ENCODE measurements at places on chromosomes 13 and 19.

GRCh38 chr13:39618561-39618960 is 15.6 kb upstream of the LHFPL6 start:
- no peak for DNase-seq

GRCh38 chr19:30334841-30335240 is 37.3 kb upstream of the ZNF536 start:
- no peak for DNase-seq

- DNase-seq = no peak
Measured at GRCh38 chr13:73933795-73934194, 200.4 kb downstream of the KLF12 start.

- DNase-seq = no peak
Measured at GRCh38 chr19:41795031-41795461, 1.3 kb upstream of the CEACAM3 start.

- no peak for DNase-seq
Measured at GRCh38 chr13:61727767-61728166, 312.1 kb upstream of the PCDH20 start.

GRCh38 chr19:7550169-7550770 is 14.8 kb downstream of the PNPLA6 start:
- DNase-seq = no peak

DNA sequence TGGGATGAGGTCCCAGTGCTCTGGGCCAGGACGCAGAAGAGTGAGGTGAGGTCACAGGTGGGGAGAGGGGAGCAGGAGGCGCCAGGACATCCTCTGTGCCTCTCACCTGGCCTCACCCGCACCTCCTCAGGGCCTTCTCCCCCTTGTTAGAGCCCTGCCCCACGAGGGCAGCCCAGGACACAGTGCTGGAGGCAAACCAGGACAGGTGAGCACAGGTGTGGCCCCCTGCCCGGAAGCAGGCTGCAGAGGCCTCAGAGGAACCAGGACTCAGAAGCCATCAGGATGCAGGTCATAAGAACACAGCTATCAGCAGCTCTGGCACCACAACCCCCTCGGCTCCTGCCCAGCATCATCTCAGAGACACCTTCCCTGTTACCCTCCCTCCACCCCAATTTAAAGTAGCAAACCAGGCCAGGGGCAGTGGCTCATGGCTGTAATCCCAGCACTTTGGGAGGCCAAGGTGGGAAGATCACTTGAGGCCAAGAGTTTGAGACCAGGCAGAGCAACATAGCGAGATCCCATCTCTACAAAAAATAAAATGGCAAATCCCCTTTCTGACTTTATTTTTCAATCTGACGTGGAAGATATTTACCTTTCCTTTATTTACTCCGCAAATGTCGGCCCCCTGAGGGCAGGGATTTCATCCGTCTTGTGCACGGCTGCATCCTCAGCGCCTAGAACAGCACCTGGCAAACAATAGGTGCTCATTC is at the start of gene CEACAM16:
Gene CEACAM16 (plus strand): TSS at position 660 of the 710 bp plus-strand sequence. CDS start 2,306 bp downstream, outside the sequence.
- DNase-seq = no peak

- DNase-seq = no peak
Measured at GRCh38 chr13:46179491-46179908, 2.5 kb downstream of the LCP1 start.

GRCh38 chr19:36997843-36998235 is 80.4 kb upstream of the ZNF420 start:
- no peak for DNase-seq

GRCh38 chr13:20550799-20551198 is 16.2 kb upstream of the IFT88 start:
- DNase-seq = no peak

DNA sequence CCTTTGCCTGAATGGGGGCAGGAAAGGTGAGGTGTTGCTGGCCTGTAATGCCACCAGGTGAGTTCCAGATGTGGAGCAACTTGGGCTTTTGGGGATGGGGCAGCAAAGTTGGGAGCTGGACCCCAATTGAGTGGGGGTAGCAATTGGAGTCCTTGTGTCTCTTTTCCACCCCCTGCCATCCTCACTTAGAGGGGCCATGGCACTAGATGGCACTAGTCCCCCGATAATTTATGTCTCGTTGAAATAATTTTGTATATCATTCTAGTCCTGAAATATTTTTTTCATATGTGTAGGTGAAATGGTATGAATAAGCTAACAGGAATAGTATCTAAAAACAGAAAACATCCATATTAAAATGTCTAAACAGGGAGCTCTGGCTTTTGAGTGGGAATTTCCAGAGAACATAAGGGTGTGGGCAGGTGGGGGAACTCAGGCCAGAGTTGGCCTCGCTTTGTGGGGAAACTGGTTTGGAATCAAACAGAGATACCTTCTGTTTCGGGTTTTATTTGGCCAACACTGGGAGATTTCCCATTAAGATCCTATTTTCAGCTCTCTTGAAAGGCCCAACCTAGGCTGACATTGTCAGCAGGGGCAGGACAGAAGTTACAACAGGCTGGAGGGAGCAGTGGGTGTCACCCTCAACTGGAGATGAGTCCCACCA is 3.4 kb downstream of the ZNF576 start:
- DNase-seq = no peak

GRCh38 chr13:77544758-77545338 is 9.3 kb downstream of the SCEL start:
- no peak for DNase-seq

- no peak for DNase-seq
Measured at GRCh38 chr19:55350620-55351315, 3.8 kb downstream of the COX6B2 start.

- DNase-seq = no peak
Measured at GRCh38 chr13:98451676-98452470, 125.0 kb downstream of the STK24 start.

DNA sequence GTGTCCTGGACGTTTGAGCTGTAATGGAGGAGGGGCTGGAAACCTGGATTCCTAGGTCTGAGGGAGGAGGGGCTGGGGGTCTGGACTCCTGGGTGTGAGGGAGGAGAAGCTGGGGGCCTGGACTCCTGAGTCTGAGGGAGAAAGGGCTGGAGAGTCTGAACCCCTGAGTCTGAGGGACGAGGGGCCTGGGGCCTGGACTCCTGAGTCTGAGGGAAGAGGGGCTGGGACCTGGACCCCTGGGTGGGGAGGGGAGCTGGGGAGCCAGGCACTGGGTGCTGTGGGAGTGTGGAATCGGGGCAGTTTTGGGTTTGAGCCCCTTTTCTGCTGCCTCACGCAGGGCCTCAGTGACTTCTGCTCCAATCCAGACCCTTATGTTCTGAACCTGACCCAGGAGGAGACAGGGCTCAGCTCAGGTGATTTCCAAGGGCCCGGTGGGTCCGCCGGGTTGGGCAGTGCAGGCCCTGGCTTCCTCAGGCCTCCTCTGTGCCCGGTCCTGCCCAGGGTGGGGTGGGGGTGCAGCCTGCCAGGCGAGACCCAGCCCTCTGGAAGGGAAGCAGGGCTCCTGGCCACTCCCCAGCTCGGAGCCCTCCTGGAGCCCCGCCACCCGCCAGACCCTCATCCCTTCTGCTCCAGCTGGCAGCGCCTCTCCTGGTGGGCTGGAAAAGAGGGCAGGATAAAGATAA is 14.4 kb downstream of the TTYH1 start:
- DNase-seq = no peak

GRCh38 chr19:44304659-44305193 is at the start of gene ZNF235:
TSS of gene ZNF235 (minus strand) at chr19:44305025. CDS start at chr19:44303404, 1,621 bp downstream.
- DNase-seq = peak; percentile 87

DNA sequence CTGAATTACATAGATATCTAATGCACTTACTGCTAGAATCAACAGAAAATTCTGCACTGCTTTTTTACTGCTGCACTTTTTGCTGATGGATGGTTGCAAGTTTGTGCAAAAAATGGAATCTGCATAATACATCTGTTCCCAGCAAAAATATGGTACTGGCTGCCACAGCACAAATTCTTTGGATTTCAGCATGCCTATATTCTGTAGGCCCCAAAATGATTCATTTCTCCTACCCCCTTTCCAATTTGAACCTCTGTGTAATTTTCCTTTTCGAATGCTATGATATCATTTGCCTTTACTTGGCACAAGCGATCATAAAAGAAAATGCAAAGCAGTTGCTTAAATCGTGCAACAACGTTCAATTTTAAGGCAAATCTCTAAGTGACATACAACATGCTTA is 524.2 kb upstream of the NBEA start:
- no peak for DNase-seq

DNA sequence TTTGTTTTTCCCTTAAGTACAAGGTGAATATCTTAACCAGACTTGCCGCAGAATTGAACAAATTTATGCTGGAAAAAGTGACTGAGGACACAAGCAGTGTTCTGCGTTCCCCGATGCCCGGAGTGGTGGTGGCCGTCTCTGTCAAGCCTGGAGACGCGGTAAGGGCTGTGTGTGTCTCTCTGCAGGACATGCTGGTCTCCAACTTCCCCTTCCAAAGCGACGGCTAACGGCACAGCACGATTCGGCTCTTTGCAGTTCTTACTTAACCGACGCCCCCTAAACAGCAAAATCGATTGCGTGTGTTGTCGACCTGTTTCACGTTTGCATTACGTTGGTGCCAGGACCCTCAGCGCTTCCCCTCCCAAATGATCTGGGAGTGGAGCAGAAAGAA is 73.2 kb downstream of the GGACT start:
- no peak for DNase-seq

DNA sequence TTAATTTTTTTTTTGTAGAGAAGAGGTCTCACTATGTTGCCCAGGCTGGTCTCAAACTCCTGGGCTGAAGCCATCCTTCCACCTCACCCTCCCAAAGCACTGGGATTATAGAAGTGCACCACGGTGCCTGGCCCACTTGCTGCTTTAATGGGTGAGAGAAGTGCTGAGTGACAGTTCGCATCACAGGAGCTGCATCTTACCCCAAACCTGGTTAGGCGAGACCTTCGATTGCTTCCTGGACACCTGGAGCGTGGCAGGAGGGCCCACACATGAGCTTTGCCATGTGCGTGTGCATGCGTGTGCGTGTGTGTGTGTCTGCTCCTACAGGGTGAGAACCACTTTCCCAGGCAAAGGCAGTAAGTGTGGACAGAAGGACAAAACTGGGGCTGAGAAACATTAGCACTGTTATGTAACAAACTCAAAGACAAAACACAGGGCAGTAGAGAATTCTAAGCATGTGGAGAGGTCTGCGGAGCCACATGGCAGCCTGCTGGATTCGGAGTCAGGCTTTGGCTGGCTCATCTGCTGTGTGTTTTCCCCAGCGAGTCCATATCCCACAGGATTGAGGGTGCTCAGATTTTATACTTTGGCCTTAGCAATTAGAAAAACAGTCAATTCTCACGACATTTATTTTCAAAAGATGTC is 11.7 kb upstream of the MTIF3 start:
- no peak for DNase-seq

GRCh38 chr13:31452525-31452924 is 252.8 kb downstream of the B3GLCT start:
- no peak for DNase-seq

DNA sequence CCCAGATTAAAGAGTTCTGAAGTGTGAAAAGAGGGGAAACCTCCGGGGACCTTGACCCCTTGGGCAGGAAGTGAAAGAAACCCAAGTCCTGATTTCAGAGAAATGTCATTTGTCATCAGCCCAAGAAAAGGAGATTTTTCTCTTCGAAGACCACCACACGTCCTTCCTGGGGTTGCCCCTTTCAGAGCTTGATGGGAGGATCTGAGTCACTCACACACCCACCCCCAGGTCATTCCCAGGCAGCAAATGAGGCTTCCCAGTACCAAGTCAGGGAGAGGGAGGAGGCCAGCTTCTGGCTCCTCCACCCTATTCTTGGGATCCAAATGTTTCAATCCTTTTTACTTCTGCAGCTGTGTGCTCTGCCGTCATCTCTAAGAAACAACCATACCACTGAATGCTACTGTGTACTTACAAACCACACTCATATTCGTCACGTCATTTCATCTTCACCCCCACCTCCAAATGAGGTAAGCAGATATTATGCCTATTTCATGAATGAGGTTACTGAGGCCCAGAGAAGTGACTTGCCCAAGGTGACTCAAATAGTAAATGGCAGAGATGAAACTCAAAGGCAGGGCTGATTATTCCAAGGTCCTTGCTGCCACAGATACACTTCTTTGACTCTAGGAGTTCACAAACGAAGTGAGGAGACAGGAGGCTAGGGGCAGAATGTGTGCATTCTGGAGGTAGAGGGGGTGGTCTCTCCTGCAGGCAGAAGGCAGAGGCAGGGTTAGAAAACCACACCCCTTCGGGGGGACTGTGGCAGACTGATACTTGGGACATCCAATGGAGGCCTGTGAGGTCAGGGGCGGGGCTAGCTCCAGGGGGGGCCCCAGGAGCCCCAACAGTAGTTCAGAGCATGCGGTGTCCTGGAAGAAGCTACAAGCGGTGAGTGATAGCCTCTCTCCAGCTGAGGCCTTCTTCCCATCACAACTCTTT is 5.0 kb upstream of the KMT2B start:
- no peak for DNase-seq

- no peak for DNase-seq
Measured at GRCh38 chr13:110307767-110308655, 927 bp downstream of the COL4A2 start.

- no peak for DNase-seq
Measured at GRCh38 chr13:84946192-84946591, 853.0 kb downstream of the SLITRK6 start.

DNA sequence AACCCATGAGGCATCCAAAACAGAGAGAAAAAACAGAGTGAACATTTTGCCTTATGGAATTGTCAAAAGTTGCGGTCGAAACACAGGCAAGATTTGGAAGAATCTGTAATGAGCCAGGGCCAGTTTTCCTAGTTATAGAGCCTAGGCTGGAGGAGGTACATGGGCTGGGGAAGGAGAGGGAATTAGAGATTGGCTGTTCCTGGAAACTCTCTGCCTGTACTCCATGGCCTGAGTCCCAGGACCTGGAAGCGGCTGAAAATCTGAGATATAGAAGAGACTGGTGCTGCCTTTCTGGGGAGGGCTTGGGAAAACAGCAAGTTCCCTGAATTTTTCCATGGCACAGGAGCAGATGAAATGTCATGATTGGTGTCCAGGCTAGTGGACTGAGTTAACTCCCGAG is 122.8 kb upstream of the KLF12 start:
- no peak for DNase-seq

GRCh38 chr19:41994994-41995958 is 1.2 kb upstream of the ATP1A3 start:
- DNase-seq = no peak

- no peak for DNase-seq
Measured at GRCh38 chr19:38284422-38284821, 19.6 kb upstream of the C19orf33 start.

- no peak for DNase-seq
Measured at GRCh38 chr13:85974608-85975366, 175.6 kb upstream of the SLITRK6 start.

DNA sequence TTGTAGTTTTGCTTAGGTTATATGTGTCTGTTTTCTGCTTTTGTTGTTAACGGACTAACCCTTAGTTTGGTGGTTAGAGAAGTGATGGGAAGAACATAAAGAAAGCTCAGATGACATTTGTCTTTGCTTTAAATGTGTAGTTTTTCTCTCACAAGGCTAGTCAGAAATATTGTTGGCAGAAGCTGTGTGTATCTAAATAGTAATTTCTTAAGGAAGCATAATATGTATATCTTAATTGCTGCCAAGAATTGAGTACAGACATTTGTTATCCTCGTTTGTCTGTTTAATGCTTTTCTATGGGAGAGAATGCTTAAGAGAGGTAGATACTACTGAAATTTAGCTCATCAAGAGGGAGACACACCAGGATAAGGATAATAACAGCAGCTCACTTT is 2.7 kb downstream of the RGCC start:
- DNase-seq = no peak

All from BJ (cell line).